ENCODE measurements at places on chromosomes 4 and X.

GRCh38 chr4:112145790-112146501, 692 bp downstream of the FAM241A start:
- DNase-seq = peak; percentile 13

DNA sequence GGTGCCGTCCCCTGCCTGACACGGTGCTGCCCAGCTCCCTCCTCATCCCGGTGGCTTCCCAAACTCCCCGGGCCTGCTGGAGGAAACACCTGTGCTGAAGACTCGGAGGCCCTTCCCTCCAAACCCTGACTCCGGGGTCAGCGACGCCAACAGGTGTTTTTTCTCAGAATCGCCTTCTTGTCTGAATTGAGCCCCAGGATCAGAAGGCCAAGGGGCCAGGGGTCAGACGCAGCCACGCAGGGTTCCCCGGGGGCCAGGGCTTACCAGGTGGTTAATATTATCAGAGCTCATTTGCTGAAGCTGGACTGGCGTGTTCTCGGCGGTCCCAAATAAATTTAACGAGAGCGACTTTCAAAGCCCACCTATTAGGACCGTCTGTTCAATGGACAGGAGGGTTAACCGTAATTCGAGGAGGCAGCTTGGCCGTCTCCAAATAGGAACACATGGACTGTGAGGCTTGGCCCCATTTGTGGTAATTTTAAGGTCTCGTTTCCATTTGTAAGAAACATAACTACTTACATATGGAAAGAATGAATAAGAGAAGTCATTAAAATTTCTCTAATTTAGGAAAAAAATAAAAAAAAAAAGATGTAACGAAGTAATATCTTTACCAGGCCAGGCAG, 239.3 kb downstream of the CRLF2 start:
- no peak for DNase-seq

DNA sequence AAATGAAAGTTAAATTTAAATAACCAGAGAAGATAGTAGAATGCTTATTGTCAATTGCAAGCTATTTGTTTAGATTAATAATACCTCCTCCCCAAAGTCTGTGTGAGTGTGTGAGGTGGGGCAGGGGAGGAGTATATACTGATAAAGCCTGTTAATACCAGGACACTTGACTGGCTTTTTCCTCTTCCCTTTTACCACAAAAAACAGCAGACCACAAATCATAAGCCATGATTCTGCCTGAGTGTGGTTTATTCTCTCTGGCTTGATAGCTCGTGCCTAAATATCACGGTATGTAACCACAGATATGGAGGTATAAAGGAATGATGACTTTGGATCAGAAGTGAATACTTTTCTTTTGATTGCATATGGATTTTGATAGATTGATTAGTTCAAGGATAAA, 21.9 kb upstream of the SCRG1 start:
- DNase-seq = no peak

DNA sequence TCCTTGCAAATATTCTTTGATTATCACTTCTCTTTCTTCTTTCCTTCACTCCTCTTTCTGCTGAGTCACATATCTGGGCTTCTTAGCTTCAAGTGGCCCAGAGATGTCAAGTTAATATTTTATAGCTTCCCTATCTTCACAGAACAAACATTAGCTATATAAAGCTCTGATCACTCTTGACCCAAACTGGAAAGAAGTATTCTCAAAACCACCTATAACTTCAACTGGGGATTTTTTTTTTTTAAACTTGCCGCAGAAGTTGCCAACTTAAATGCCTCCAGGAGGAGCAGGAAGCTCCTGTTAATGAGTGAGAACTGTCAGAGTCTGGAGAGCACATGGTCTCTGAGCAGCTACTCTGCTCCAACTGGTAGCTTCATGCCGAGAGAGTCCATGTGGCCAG, 233.3 kb upstream of the EDNRA start:
- DNase-seq = peak; percentile 46

DNA sequence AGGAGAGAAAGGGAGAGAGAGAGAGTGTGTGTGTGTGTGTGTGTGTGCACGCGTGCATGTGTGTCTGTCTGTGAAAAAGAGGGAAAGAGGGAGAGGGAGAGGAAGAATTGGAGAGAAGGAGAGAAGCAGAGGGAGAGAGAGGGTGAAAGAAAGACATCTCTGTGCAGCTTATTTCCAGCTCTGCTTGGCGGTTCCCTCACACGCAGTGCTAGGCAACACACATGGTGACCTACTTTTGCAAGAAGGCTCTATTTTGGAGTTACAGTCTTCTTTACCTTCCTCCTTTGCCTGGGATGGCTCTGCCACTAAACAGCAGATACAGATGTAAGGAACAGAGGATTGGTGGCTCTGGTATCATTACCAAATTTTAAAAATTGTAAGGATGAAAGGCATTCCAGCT, 40.1 kb downstream of the SLC16A2 start:
- no peak for DNase-seq

GRCh38 chrX:23904096-23904495, 3.6 kb downstream of the APOO start:
- DNase-seq = no peak

DNA sequence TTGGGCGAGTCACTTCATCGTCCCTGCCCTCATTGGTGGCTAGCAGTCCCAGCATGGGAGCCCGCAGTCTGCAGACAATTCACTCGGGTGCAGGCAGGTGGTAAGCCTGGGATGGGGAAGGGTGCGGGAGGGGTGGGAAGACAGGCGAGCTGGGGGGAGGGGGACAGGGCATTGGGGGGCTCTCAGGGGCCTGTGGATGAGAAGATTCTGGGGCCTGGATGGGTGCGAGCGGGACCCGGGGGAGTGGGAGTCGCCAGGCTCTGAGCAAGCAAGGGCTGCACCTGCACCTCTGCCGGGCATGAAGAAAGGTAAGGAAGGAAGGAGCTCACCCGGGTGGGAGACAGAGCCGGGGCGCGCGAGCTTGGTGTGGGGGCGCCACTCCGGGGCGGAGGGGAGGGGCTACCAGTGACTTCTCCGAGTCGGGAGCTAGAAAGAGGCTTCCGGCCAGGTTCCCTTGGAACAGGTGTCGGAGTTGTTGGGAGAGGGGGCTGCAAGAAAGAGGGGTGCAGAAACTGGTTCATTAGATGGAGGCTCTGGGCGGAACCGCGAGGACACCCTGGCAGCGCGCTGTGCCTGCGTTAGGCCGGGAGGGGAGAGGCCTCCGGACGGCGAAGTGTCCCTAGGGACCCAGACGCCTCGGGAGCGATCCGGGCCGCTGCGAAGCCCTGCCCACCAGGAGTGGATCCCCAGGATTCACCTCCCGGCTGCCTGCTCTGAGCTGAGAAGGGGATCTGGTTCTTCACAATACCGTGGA, 103.4 kb upstream of the PDLIM3 start:
- DNase-seq = no peak

- DNase-seq = no peak
Measured at GRCh38 chrX:73478961-73479360, 32.1 kb downstream of the CDX4 start.

- no peak for DNase-seq
Measured at GRCh38 chr4:177726111-177726510, 283.9 kb upstream of the AGA start.

DNA sequence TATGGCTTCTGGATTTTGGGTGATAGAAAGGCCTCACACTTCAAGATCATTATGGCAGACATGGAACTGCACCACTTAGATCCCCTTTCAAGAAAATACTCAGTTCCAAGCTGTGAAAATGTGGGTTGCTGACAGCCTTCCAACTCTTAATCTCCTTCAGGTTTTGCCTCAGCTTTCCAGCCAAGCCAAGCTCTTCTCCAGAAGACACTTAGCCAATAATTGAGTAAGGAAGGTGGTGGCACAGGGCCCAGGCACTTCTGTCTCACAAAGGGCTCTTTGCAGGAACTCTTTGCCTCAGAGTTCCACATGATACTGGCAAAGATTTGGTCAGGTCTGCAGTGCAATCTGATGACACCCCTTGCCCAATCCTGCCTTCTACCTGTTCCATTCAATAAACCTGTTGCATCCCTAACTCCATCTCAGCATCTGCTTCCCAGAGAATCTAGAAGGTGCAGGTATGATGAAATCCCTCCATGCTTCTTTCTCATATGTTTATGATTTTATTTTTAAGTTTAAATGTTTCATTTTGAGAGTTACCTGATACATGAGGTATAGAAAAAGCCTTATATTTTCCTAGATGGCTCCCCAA, 30.6 kb downstream of the ANXA5 start:
- DNase-seq = no peak

DNA sequence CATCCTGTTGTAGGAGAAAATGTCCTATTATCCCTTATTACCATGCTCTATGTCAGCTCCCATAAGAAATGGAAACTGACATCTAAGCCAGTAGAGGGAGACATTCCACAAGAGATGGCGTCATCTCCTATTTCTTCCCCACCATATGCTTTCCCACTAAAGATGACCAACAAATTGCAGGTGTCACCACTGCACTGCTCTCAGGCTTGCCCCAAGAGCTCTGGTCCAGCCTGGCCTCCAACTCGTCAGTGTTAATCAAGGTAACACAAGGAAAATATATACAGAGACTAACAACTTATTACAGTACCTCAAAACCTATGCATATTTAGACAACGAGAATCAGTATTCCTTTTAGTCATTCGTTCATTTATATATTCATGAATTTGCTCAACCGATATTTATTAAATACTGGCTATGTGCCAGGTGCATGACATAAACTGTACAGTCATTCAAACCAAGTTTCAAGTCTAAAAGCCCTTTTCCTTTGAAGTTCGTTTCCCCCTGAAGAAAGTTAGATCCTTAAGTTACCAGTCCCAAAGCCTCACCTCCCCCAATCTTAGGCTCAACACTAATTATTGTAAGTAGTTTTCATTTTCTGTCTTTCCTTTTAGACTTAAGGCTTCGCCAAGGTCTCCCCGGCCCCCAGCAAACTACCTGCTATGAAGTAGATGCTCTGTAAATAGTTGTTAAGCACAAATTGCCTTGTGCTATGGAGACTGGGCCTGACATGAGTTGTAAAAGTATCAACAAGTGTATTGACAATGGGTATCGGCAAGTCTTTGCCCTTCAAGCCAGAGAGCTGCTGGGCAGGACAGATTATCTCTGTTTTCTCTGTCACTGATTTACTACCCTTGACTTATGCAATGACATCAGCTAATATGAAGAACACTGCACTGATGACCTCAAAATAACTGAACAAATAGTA, 3.1 kb upstream of the FGB start:
- DNase-seq = peak; percentile 28

Data from LNCaP clone FGC (cell line).